ENCODE measurements at places on chromosomes 16 and 17. TPM values are rescaled to one million over a fixed set of nuclear protein-coding genes. Genes with fewer than 3 reads are reported as not detected.

Gene CCL13
- total RNA-seq, result not detected

Gene CACNG3
- not detected for total RNA-seq

Gene LRRC37A3
- 21.2 TPM for total RNA-seq

Gene ZSCAN32
- 18.3 TPM for total RNA-seq

Gene IGSF6
- not detected for total RNA-seq

Gene ARL2BP
- 63.9 TPM for total RNA-seq

Gene MFAP4
- 0.26 TPM for total RNA-seq

DNA sequence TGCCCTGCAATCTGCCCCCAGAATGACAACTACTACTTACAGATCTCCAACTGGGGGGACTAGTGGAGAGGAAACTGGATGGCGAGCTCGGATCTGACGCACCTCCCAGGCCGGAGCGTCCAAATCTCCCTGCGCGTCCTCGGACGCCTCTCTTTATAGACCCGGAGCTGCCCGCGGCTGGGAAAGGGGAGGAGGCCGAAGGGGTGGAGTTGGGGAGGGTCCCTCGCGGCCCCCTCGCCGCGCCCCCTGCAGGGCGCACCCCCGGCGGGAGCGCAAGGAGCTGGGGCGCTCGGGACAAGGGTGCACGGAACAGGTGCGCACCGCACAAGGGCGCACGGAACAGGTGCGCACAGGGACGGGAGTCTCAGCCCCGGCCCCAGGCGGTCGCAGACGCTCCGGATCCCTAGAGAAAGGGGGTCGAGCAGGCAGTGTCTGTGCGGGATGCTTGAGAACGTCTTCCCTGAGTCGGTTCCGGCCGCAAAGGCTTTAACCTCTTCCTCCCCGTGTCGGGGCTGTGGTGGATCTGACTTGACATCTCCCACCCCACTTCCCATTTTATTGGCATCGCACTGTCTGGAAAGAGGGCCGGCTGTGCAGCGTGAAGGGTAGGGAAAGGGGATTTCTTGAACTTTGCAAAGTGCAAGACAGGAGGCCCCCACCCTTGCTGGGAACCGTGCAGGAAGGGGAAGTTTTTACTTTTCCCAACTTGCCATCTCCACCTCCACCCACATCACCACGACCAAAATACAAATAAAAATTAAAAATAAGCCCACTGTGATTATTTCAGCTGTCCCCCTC is at the start of gene MYH11:
Gene MYH11 (minus strand): TSS at position 128 of the 798 bp plus-strand sequence. CDS start 18,776 bp downstream, outside the sequence.
- DNase-seq, result peak; percentile 7

GRCh38 chr17:227078-227945 is 45.9 kb upstream of the DOC2B start:
- no peak for DNase-seq

DNA sequence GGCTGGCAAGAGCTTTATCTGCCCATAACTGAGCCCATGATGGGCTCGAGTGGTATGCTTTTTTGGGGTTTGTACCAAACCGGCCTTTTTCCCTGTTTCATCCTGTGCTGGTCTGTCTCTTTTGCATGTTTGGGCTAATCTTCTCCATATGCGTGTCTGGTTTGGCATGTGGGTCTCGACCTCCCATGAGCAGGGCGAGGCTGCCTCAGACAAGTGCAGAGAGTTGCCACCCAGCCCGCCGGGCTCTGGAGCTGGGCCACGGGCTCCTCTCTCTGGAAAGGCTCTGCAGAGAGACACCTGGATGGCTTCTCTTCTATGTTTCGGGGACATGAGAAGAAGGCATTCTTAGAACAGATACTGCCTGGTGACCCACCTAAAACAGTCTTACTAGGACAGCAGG is 67.8 kb upstream of the TBX2 start:
- no peak for DNase-seq

- DNase-seq, result no peak
Measured at GRCh38 chr16:86373276-86373901, 136.9 kb upstream of the FOXF1 start.

DNA sequence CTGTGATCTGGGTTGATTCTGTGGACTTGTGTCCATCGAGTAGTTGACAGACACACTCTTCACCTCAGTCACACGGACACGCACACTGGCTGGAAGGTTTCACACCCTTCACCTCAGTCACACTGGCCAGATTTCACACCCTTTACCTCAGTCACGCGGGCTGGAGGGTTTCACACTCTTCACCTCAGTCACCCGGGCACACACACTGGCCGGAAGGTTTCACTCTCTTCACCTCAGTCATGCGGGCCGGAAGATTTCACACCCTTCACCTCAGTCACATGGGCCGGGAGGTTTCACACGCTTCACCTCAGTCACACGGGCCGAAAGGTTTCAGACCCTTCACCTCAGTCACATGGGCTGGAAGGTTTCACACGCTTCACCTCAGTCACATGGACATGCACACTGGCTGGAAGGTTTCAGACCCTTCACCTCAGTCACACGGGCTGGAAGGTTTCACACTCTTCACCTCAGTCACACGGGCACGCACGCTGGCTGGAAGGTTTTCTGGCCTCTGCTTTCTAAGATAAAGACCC is 96.2 kb downstream of the PGS1 start:
- DNase-seq, result no peak

- DNase-seq, result no peak
Measured at GRCh38 chr16:88013766-88014251, 62.6 kb downstream of the BANP start.

DNA sequence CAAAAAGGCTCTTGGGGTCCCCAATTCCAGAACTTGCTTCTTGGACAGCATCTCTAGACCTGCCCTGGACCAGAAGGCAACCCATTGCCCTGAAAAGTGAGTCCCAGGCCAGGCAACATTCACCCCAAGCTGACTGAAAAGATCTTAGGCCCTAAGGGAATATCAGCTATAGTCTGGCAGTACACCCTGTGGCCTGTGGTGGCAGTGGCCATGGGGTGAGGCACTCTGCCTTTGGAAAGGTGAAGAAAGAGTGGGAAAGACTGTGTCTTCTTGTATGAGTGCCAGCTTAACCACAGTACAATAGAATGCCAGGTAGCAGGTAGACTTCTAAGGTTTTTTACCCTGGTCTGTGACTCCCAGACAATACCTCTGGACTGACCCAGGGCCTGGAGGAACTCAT is 564.5 kb downstream of the CDH8 start:
- no peak for DNase-seq

GRCh38 chr16:61413021-61413420 is 623.2 kb downstream of the CDH8 start:
- DNase-seq, result peak; percentile 10

DNA sequence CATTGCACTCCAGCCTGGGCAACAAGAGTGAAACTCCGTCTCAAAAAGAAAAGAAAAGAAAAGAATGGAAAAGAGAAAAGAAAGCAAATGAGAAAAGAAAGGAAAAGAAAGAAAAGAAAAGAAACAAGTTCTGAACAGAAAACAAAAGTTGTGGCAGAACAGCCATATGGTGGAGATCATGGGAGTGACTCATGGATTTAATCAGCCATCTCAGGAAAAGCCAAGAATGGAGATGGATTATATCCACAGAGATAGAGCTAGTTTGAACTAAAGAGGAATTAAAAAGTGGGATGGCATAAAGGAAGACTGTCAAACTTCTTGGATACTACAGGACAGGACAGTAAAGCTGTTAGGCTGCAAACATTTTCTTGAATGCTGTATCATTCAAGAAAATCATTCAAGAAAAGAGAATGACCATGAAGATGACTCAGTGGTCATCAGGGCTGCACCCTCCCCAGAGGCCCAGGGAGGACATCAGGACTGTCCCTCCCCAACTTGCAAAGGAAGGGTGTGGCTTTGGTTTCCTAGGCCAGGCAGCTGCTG is 120.6 kb downstream of the USP22 start:
- no peak for DNase-seq

DNA sequence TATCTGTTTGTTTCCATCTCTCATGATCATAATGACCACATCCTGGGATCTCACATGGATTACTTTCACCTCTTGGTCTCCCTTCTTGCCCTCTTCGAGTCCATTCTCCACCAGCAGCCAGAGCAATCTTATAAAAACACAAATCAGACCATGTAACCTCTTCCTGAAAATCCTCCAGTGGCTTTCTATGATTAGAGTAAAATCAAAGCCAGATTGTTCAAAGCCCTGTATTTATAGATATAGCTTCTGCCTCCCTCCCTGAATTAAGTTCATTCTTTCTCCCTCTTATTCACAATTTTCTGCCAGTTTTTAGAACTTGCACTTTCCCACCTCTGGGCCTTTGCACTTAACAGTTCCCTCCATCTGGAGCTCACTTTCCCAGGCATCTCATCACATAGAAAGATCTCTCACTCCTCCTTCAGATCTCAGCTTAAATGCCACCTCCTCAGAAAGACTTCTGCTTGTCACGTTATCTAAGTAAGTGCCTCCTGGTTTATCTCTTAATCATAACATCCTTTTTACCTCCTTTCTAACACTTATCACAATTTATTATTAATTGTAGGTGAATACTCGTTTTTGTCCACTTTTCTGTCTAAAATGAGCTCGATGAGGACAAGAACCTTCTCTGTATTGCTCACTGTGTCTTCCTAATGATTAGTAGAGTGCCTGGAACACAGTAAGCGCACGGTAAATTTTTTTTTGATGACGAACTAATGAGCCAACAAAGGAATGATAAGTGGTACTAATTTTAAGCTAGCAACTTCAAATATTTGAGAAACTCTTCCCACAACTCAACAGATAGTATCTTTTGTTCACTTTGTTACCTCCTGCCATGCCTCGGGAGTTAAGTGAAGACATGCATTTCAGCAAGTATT is 80.5 kb downstream of the CYB561 start:
- DNase-seq, result no peak

DNA sequence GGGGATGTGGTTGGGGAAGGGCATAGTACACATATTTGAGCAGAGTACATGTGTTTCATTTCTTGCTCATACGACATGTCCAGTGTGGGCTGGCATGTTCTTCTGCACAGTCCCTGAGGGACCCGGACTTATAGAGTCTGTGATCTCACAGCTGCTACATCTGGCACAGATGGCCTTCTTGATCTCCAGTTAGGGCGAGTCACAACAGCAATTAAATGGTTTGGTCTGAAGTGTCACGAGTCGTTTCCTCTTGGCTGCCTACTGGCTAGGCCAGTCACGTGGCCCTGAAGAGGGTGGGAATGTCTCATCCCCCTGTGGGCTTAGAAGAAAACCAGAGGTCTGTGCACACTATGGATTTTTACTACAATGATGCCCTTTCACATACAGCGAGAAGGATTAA is 443.6 kb downstream of the WWOX start:
- no peak for DNase-seq

- DNase-seq, result no peak
Measured at GRCh38 chr17:33126086-33126485, 134.4 kb downstream of the SPACA3 start.

DNA sequence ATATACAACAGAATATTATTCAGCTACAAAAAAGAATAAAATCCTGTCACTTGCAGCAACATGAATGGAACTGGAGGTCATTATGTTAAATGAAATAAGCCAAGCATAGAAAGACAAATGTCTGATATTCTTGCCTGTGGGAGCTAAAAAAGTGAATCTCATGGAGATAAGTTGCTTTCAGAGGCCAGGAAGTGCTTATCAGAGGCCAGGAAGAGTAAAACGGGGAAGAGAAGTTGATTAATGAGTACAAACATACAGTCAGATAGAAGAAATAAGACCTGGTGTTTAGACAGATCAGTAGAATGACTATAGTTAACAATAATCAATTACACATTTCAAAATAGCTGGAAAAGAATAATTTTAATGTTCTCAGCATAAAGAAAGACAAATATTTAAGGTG is 54.4 kb upstream of the CPHXL start:
- DNase-seq, result no peak

DNA sequence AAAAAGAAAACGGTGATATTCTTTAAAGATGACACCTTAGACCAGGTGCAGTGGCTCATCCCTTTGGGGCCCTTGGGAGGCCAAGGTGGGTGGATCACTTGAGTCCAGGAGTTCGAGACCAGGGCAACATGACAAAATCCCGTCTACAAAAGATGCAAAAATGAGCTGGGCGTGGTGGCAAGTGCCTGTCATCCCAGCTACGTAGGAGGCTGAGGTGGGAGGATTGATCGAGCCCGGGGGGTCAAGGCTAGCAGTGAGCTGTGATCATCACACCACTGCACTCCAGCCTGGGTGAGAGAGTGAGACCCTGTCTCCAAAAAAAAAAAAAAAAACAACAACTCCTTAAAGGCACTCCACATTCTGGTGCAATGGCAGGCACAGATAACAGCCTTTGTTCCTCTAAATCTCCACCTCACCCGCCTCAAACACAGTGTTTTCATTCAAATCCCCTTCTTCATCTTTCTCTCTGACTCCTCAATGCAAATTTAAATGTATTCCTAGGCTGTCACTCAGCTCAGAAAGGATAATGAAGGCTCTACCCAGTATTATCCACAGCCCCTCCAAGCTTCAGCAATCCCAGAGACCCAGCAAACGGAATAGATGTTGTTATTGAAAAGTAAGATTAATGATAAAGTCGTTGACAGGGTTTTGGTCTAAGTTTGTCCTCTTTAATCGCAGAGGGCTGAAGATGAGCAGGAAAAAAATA is 56.2 kb upstream of the CACNG5 start:
- no peak for DNase-seq

- no peak for DNase-seq
Measured at GRCh38 chr16:66948134-66948836, 12.8 kb upstream of the CES3 start.

DNA sequence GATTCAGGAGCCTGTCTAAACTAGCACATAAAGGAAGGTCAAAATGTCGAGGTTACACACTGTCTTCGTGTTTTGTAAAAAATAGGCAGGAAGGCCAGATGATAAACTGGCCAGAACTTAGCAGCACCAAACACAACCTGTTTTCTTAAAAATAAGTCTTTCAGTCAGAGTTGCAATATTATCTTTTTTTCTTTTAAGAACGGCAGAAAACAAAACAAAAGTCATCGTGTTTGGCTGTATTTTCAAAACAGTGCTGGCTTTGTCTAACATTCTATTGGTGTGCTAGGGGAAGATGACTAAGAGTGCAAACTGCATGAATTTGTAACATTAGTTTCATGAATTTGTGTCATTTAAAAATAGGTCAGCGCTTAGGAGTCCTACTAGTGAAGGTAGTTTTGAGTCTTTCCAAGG is 5.3 kb downstream of the MAF start:
- DNase-seq, result no peak

DNA sequence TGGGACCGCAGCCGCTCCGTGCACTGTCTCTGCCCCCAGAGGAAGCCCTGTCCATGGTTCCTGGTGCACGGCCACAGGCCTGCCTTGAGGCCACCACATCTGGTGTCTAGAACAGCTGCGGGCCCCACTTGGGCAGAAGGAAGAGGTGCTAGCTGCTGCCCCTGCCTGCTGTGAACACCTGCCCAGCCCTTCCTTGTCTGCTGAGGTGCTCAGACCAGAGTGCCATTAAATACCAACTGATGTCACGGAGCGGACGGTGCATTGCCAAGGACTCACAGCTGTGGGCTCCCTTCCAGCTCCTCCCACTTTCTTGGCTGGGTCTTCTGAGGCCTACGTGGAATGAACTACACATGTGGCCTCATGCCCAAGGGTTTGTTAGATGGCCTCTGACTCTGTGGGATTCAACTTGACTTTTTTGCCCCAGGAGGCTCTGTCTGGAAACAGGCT is 146.1 kb downstream of the RAB11FIP4 start:
- no peak for DNase-seq

DNA sequence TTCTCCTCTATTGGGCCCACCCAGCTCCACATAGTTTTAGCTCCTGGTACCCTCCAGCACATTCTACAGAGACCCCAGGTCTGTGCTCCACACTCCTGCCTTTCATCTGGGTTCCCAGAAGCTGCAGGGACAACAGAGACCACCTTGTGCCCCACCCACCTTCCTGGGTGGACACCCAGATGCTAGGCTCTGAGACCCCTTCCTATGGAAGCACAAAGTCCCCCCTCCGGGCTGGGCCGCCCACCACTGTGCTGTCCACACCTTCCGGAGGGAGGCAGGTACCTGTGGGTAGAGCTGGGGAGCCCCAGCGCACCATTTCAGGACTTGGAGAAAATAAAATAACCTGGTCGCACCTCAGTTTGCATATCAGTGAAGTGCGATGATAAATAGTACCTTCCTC is 224.9 kb upstream of the FOXF1 start:
- DNase-seq, result no peak
